AG04450 (cell line): ENCODE measurements at places on chromosomes 4 and X. TPM values are rescaled to one million over a fixed set of nuclear protein-coding genes. Genes with fewer than 3 reads are reported as not detected.
A peak's percentile ranks its signal among the peaks of the same experiment; 100 is the strongest.

Gene OCRL
- 26.5 and 29.6 TPM in 2 replicates for polyA plus RNA-seq

DNA sequence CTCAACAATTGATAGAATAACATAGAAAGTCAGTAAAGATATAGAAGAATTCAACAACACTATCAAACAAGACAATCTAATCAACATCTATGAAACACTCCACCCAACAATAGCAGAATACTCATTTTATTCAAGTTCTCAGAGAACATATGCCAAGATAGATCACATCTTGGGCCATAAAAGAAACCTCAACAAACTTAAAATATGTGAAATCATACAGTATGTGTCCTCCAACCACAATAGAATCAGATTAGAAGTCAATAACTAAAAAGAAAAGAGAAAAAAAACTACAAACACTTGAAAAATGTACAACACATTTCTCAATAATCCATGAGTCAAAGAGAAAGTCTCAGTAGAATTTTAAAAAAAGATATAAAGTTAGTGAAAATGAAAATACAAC lies 78.6 kb upstream of the LDB2 start:
- DNase-seq, result no peak

- no peak for DNase-seq
Measured at GRCh38 chr4:100591161-100591876, 73.5 kb upstream of the EMCN start.

GRCh38 chrX:42751573-42751972 lies 26.4 kb downstream of the PPP1R2C start:
- no peak for DNase-seq

GRCh38 chr4:120994521-120994920 lies 72.0 kb upstream of the PRDM5 start:
- no peak for DNase-seq

DNA sequence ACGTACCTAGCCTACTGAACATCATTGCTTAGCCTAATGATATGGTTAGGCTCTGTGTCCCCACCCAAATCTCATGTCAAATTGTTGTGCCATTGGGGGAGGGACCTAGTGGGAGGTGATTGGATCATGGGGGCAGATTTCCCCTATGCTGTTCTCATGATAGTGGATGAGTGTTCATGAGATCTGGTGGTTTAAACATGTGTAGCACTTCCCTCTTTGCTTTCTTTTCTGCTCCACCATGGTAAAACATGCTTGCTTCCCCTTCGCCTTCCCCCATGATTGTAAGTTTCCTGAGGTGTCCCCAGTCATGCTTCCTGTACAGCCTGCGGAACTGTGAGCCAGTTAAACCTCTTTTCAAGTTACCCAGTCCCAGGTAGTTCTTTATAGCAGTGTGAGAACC lies 102.6 kb downstream of the RAPGEF2 start:
- DNase-seq, result no peak

- no peak for DNase-seq
Measured at GRCh38 chrX:71493111-71493613, 39.7 kb upstream of the OGT start.

Gene TRIML2
- 0.06 and 0.07 TPM in 2 replicates for polyA plus RNA-seq

Gene UGT2B10
- polyA plus RNA-seq, result not detected in 2 replicates

Gene CNKSR2
- 0.14 TPM in 2 replicates for polyA plus RNA-seq

- no peak for DNase-seq
Measured at GRCh38 chr4:33357121-33357520, 2637.0 kb downstream of the PCDH7 start.

Gene TMEM33
- 46.2 and 53.6 TPM in 2 replicates for polyA plus RNA-seq

- peak; percentile 42 for DNase-seq
Measured at GRCh38 chr4:174437324-174437723, 85.0 kb downstream of the HPGD start.

DNA sequence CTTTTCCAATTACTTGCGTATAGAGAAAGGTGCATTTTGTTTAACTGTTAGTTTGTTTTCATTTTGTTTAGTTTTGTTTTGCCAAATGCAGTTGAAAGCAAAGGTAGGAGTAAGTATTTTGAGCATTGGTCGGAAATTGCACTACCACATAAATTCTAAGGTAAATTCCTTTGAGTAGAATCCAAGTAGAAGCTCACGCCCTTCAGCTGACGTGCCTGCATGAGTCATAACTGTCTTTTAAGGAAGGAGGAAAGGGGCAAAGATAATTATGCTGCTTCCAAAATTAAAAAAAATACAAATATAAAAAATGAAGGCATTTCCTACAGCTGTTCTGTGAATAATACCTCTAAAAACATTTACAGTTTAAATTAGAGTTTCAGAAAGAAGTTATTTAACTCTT lies 110.2 kb upstream of the MYOZ2 start:
- no peak for DNase-seq

GRCh38 chrX:136183917-136184316 lies 36.6 kb downstream of the FHL1 start:
- DNase-seq, result no peak

Gene TLR8
- polyA plus RNA-seq, result not detected in 2 replicates

DNA sequence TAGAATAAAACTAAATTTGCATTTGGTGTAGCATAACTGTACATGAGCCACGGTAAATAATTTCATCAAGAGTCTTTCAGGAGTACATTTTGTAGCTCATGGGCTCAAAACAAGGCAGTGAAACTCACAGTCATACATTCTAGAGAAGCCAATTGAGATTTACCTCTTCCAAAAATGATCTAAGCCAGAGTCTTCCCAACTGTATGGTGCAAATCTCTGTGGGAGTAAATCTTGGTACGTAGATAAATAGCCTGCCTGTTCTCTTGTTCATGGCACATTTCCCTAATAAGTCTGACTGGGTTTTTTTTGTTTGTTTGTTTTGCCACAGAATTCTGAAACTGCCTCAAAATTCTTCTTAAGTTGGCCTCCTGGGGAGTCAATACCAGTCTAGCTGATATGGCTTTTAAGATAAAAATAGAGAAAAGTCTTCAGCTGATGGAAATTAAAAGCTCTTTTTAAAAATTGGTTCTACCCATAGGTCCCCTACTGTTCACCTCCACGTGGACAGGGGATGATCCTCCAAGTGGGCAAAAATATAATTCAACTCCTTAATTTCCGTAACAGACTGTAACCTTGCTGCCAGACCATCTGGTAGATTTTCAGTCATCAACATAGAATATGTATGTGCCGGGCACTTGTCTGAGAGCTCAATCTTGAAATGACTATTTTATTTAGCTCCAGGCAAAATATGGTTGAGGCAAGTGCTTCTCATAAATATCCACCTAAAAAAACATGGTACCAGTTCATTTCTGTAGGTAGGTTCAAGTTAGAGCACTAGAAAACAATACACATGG lies 365.4 kb downstream of the PDHA2 start:
- DNase-seq, result no peak

Gene MAGEC1
- not detected in 2 replicates for polyA plus RNA-seq

GRCh38 chrX:149259241-149259640 lies 245.9 kb downstream of the IDS start:
- no peak for DNase-seq

GRCh38 chr4:116926631-116927295 lies 158.6 kb downstream of the TRAM1L1 start:
- DNase-seq, result no peak

GRCh38 chr4:113003841-113004240 lies 45.6 kb upstream of the ANK2 start:
- DNase-seq, result no peak

Gene CFAP97
- 33.5 and 51.1 TPM in 2 replicates for polyA plus RNA-seq

GRCh38 chr4:150297861-150298474 lies 219.7 kb downstream of the DCLK2 start:
- DNase-seq, result peak; percentile 38

GRCh38 chrX:15143050-15143824 lies 126.6 kb downstream of the ASB9 start:
- no peak for DNase-seq

DNA sequence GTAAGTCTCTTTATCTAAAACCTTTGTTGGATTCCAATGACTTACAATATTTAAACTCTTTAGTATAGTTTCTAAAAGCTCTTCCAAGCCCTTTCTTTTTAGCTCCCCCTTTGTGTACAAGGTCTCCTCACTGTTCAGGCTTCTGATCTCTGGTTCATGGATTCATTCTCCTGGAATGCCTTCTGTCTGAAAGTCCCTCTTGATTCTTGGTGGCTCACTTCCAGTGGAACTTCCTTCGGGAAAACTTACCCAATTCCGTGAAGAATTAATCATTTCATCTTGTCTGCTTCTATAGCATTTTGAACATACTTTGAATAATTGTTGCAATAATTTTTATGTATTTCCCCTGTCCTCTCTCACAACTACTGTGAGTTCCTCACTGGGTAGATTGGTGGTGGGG lies 3.6 kb downstream of the ARHGAP24 start:
- no peak for DNase-seq

Gene IL15
- 7.6 and 10.9 TPM in 2 replicates for polyA plus RNA-seq

DNA sequence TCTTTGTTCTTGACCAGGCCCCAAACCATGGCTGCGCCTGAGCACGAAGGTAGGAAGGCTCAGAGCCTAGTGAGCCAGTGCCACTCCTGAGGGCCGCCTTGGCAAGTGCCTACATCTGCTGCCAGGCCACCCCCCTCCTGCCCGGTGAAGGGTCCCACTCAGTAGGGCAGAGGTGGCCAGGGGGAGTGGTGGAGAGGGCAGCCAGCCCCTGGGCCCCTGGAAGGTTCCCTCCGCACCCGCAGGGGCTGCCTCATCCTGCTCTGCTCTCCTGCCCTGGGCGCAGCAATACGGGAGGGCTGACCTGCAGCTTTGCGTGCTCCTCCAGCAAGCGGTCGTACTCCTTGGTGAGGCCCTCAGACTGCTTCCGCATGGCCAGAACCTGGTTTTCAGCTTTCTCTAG lies 14.0 kb downstream of the SLC6A8 start:
- DNase-seq, result no peak

Gene GRIA3
- 0.06 TPM in 2 replicates for polyA plus RNA-seq

- DNase-seq, result no peak
Measured at GRCh38 chr4:172573899-172574298, 594.7 kb upstream of the GALNT7 start.

Gene PNCK
- polyA plus RNA-seq, result 0.17 TPM in 1 of 2 replicates, not detected in the other

DNA sequence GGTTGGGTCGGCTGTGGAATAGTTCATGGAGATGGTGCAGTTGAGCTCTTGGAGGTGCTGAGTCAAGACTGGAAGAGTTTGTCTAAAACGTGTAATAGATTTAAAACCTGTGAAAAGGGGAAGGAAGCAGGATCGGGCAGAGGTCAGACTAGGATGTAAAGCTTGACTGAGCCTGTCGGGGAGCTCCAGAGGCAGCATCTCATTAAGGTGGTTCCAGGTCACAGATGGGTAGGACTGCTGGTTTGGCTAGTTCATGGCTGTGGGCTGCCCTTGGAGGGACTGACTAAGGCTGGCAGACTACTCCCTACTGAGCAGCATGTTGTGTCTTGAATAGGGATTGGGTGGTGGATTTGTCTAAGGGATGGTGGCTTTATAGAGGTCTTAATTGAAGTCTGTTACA lies 28.4 kb upstream of the WDR1 start:
- DNase-seq, result no peak

DNA sequence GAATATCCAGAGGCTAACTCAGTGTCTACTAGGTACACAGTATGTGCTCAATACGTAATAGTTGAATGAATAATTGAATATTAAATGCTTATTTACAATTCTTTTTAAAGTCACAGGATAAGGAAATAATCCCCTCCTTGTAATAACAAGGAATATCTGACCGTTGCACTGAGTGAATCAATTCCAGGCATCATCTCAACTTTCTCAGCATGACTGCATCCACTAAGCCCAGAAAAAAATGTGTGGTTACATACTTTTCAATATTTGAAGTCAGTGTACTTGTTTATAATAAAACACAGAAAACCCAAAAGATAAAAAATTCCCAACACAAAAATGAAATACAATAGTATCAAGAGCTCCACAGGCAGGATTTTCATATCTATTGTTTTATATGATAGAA lies 105.4 kb downstream of the TMEM144 start:
- peak; percentile 47 for DNase-seq

- no peak for DNase-seq
Measured at GRCh38 chrX:38606821-38607220, 45.5 kb downstream of the TSPAN7 start.

Gene MAMLD1
- 3.7 and 5.3 TPM in 2 replicates for polyA plus RNA-seq

Gene PLAC1
- polyA plus RNA-seq, result 2.4 and 2.6 TPM in 2 replicates

Gene MAGED4
- 20.6 and 24.4 TPM in 2 replicates for polyA plus RNA-seq

- DNase-seq, result no peak
Measured at GRCh38 chr4:14965071-14965470, 37.2 kb upstream of the CPEB2 start.

- DNase-seq, result no peak
Measured at GRCh38 chr4:74016068-74016467, 17.6 kb upstream of the CXCL5 start.

DNA sequence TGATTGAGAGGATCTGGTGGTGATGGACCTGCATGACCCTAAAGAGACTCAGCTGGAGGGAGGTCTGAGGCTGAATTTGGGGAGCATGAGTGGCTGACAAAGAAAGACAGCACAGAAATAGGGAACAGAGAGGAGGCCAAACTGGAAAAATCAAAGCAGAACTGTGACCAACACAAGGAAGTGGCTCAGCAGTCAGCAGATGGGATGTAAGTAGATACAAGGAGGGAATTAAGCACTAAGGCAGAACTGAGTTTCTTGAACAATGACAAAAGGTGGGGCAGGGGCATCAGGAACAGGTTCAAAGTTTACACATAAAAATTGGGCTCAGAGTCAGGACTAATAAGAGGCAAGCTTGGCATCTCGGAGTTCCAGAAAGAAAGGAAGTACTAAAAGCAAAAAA lies 144.3 kb upstream of the KLF3 start:
- no peak for DNase-seq

DNA sequence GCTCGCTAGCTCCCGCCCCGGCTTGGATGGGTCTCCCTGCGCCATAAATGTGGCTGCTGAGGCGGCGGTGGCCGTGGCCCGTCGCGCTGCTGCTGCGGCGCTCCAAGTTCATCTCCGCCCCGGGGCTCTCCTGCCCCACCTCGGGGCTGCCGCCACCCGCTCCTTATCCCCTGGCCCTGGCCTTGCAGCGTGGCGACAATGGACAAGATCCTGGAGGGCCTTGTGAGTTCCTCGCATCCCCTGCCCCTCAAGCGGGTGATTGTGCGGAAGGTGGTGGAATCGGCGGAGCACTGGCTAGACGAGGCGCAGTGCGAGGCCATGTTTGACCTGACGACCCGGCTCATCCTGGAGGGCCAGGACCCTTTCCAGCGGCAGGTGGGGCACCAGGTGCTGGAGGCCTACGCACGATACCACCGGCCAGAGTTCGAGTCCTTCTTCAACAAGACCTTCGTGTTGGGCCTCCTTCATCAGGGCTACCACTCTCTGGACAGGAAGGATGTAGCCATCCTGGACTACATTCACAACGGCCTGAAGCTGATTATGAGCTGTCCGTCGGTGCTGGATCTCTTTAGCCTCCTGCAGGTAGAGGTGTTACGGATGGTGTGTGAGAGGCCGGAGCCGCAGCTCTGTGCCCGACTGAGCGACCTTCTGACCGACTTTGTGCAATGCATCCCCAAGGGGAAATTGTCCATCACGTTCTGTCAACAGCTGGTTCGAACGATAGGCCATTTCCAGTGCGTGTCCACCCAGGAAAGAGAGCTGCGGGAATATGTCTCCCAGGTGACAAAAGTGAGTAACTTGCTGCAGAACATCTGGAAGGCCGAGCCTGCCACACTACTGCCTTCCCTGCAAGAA lies 763 bp downstream of the USP38 start:
- no peak for DNase-seq
